EL (cell line): ENCODE measurements at places on chromosomes 13 and 19.

- no peak for DNase-seq
Observed at GRCh38 chr19:6069268-6069791, 41.0 kb downstream of the RFX2 start.

GRCh38 chr13:52428295-52428694, 22.1 kb downstream of the VPS36 start:
- DNase-seq, result peak; percentile 7

DNA sequence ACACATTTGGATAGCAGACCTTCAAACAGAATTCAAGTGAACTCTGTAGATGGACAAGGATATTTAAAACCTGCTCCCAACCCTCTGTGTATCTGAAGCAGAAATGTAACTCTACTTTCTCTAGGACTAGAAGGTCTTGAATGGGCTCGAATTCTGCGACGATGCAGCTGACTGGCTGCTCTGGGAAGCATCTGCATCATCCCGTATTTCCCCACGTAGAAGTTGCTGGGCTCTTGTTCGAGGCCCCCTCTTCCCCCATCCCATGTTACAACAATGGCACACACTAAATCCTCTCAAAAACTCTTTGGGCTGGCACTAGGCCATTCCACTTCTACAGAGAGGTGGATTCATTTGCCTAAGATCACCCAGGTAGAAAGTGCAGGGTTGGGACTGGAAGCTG, 15.0 kb downstream of the C19orf81 start:
- no peak for DNase-seq

GRCh38 chr19:1909761-1910080, 4.5 kb downstream of the ADAT3 start:
- no peak for DNase-seq

- DNase-seq, result no peak
Observed at GRCh38 chr13:111458739-111459138, 138.3 kb downstream of the TEX29 start.

GRCh38 chr13:71261256-71261655, 605.7 kb downstream of the DACH1 start:
- no peak for DNase-seq

DNA sequence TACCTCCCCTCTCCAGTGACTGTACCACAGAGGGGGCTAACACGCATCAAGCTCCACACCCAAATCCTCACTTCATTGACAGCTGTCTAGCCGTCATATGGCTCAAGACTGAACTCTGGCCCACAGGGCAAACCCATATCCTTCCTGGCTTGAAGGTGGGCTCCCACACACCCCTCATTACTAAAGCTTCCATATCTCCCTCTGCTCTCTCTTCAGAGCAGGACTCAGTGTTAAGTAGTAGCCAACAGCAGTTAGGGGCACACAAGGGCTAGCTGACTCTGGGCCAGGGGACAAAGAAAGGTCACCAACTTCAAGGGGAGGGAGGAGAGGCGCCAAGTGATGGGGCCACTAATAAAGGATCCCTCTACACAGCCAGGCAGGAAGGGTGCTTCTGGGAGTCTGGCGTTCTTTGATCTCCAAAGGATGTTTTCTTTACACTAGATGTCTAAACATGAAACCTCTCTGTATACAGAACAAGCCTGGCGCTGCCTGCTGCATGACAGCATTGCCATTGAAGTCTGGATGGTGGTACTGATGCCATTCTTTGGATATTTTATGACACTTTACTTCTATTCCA, 8.1 kb downstream of the PEG3 start:
- no peak for DNase-seq

- DNase-seq, result no peak
Observed at GRCh38 chr19:46394402-46394797, 19.0 kb downstream of the CCDC8 start.
